Adipose tissue (tissue), 3 donors: ENCODE measurements at places on chromosomes 6 and 20. TPM values are rescaled to one million over a fixed set of nuclear protein-coding genes. Genes with fewer than 3 reads are reported as not detected.

The OTOR gene
- polyA plus RNA-seq, result not detected

The GPX5 gene
- not detected for polyA plus RNA-seq

The DSP gene
- 51.7 TPM for polyA plus RNA-seq

The IMPG1 gene
- 0.13 TPM for polyA plus RNA-seq

The MUCL3 gene
- 2.7 TPM for polyA plus RNA-seq

The PLTP gene
- 113 TPM for polyA plus RNA-seq

The DCDC2 gene
- not detected for polyA plus RNA-seq

The CST5 gene
- not detected for polyA plus RNA-seq
